Trophoblast cell (in vitro differentiated cells and primary cell): ENCODE measurements at places on chromosomes 4 and X.

GRCh38 chr4:41471126-41472071, 66.6 kb upstream of the LIMCH1 start:
- no peak for DNase-seq

DNA sequence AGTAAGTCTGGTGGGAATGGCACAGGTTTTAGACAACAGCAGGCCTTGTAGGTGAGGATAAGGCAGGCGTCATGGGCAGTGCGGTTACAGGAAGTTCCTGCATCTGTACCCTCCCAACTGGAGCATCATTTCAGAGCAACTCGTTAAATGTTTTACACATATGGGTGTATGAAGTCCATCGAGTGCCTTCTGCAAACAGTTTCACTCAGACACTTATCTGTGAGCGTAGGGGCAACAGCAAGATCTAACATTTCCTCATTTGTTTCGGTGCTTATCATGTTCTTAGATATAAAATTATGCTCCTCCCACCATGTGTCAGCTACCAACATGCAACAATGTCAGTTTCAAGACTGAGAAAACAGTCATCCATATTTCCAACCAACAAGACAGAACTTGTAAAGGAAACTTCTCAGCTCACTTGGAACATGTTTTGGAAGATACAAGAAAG, 69.9 kb downstream of the ELOVL6 start:
- DNase-seq: no peak

DNA sequence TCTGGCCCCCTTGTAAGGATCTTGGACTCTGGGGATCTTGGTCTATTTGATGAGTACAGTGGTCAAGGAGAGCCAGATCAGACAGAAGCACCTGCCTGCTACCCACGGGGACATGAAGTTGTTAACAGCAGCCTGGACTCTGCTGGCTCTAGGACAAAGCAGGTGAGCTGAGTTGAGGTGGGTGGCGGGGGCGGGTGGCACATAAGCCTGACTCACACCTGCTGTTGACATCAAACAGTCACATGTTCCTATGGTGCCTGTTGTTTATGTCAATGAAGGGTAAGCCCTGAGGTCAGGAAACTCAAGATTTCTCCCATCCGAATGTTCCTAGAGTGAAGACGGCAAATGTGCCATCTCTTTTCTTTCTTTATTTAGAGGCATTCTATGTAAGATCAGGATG, 50.1 kb upstream of the CLNK start:
- no peak for DNase-seq

DNA sequence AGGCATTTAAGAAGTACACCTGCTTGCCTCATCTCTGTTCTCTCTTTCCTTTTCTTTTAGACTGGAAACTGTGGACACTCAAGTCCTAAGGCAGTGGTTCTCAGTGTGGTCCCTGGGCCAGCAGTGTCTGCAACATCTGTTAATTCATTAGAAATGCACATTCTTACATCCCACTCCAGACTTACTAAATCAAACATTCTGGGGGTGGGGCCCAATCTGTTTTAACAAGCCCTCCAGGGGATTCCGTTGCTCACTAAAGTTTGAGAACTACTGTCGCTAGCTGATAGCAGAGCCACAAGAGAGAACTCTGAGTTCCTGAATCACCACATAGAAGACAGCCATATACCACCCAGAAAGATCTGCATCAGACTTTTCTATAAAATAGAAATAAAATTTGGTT, 430.6 kb downstream of the BCOR start:
- DNase-seq: no peak

- no peak for DNase-seq
Measured at GRCh38 chr4:86938771-86939520, 4.1 kb downstream of the AFF1 start.

DNA sequence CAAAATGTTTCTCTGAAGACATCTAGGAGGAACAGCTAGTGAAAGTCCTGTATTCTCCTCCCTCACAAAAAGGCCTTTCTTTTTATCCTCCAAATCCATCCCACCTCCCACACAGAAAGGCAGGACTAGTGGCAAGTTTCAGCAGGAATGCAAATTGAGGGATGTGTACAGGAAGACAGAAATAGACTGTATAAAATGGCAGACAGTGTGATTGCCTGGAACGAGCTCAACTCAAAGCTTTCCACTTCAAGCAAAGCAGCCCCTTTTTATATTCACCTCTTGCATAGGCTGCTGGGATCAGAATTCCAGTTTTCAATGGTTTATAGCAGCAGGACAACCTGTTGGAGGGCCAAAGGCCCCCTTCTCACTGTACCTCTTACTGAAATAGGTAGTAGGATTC, 57.5 kb downstream of the DCX start:
- DNase-seq: no peak

DNA sequence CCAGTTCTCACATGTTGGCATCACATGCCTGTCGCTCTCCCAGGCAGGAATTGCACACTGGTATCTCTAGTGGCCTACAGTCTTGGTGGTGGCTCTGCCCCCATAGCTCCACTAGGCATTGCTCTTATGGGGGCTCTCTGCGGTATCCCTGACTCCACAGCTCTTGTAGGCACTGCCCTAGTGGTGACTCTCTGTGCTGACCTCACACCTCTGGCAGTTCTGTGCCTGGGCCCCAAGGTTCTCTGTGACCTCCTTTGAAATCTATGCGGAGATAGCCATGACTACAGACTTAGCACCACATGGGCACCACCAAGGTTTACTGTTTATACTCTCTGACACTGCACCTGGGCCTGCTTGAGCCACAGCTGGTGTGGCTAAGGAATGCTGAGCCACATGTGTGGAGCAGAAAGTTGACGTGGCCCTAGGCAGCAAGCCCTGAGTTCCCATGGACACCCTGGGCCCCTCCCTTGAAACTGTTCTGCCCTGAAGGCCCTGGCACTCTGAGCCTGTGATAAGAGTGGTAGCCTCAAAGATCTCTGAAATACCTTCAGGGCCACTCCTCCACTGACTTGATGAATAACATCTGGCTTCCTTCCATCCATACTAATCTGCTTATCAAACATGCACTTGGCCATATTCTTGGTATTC, 8.0 kb downstream of the SLC9B1 start:
- DNase-seq: peak; percentile 86

GRCh38 chr4:151564321-151564720, 155.3 kb downstream of the FHIP1A start:
- no peak for DNase-seq

- no peak for DNase-seq
Measured at GRCh38 chr4:118345813-118346212, 7.0 kb downstream of the PRSS12 start.

DNA sequence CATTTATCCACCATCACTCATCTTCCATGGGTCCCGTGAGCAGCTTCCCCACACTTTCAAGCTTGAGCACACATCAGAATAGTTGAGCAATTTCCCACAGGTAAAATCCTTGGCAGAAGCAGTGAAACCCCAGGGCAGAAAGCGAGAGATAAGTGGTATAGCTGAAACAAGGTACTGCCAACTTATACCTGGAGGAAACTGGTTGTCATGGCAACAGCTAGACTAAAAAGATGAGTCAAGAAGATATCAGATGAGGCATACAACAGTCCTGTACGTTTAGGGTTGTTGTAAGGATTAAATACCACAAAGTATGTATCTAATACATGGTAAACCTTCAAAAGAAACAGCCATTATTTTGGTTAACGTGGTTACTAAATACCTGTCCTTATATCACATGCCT, 66.9 kb upstream of the PHOX2B start:
- no peak for DNase-seq

GRCh38 chr4:26342328-26343037, 21.7 kb downstream of the RBPJ start:
- DNase-seq: peak; percentile 65

- no peak for DNase-seq
Measured at GRCh38 chr4:137067735-137068134, 464.6 kb downstream of the PCDH18 start.

GRCh38 chrX:132094164-132094563, 33.7 kb downstream of the FRMD7 start:
- DNase-seq: no peak

GRCh38 chr4:6017800-6018199, 431 bp downstream of the C4orf50 start:
- no peak for DNase-seq
